ENCODE measurements at places on chromosomes 6 and 20.
A peak's percentile ranks its signal among the peaks of the same experiment; 100 is the strongest.

- DNase-seq, result no peak
Observed at GRCh38 chr20:20489648-20490341, 121.9 kb downstream of the INSM1 start.

DNA sequence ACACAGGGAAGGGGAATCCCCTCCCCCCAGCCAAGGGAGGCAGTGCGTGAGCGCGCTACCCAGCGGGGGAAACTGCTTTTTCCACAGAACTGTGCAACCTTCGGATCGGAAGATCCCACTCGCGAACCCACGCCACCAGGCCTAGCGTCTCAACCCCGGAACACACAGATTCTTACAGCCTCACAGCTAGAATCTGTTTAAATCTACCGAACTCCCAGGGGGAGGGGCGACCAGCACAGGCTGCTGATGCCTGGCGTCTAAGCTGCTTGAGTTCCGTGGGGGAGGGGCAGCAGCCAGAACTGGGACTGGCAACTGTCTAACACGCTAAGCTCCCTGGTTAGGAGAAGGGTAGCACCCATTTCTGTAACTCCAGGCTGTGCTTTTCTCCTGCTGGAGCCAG lies 217.3 kb upstream of the TENT5A start:
- no peak for DNase-seq

- DNase-seq, result no peak
Observed at GRCh38 chr20:50198180-50198666, 7.6 kb downstream of the CEBPB start.

DNA sequence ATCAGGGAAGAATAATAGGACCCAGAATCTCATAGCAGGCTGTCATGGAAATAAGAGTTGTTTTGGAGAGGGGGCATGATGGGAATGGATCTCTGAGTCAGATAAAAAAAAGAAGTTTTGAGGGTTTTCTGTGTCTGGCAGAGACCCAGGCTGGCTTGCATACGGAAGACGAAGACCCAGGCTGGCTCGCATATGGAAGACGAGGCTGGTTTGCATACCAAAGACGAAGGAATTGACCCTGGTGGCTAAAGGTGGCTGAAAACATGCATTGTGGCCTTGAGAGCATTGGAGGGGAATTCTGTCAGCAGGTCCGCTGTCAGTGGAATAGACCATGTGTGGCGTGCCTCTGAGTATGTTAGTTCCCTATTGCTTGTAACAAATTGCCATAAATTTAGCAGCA lies 335.1 kb downstream of the BTBD3 start:
- peak; percentile 41 for DNase-seq

GRCh38 chr6:17865798-17866725 lies 121.4 kb downstream of the KIF13A start:
- DNase-seq, result peak; percentile 96

- DNase-seq, result no peak
Observed at GRCh38 chr6:93974332-93974731, 555.0 kb upstream of the EPHA7 start.

GRCh38 chr6:168403370-168404005 lies 37.5 kb upstream of the SMOC2 start:
- DNase-seq, result no peak

- DNase-seq, result no peak
Observed at GRCh38 chr20:22371843-22372242, 212.5 kb downstream of the FOXA2 start.

- DNase-seq, result no peak
Observed at GRCh38 chr6:140775061-140775460, 1357.7 kb upstream of the GJE1 start.

GRCh38 chr20:17849901-17850683 lies 118.5 kb downstream of the SNX5 start:
- peak; percentile 99 for DNase-seq

GRCh38 chr6:3324262-3324942 lies 65.7 kb downstream of the PSMG4 start:
- DNase-seq, result peak; percentile 95

GRCh38 chr6:47188588-47189021 lies 121.1 kb downstream of the TNFRSF21 start:
- DNase-seq, result peak; percentile 72

GRCh38 chr6:90098001-90098531 lies 198.6 kb downstream of the BACH2 start:
- peak; percentile 93 for DNase-seq

DNA sequence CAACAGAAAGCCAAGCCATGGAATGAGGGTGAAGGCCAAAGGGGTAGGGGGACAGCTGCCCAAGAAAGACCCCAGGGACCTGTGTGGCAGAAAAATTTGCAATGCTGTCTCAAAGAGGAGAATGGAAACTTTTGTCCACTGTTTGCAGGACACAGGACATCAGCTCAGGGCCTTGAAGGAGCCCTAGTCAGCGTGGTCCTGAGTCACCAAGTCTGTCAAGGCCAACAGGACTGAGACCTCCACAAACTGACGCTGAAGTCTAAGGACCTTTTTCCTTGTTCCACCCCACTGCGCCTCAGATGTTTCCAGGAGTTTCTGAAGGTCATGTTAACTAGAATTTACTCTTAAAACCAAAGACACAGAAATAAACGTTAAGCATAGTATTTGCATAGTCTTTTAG lies 31.8 kb upstream of the AVP start:
- no peak for DNase-seq

DNA sequence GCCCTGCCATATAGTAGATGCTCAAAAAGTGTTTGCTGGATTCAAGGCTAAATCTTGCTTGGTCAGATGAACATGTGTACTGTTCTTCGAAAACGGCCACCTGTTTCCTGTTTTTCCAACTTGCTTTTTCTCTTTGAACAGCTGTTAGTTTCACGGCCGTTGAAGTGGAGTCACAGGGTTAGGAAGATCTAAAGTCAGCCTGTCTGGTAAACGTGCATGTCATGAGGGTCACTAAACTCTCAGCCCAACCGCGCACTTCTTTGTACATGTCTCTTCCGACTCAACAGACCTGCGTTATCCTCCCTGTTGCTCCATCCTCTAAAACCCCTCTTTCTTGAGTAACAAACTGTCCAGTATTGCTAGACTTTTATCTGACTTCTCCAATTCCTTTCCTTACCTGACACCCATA lies 93.2 kb upstream of the MAN1A1 start:
- DNase-seq, result no peak

DNA sequence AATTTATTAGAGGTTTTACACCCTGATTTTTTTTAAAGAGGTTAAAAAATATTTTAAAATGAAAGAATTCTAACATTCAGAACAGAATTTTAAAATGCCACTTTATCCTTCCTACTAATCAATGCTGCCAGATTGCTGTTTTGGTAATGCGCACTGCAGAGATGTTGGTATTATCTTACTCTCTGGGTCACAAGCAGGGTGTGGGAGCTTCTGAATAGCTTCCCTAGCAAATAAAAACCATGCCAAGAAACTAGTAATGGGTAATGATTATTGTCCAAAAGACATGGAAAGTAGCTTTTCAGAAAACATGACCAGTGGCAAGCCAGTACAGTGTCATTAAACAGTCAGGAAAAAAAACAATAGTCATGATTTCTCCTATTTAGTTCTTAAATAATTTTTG lies 205.4 kb downstream of the TPBG start:
- no peak for DNase-seq

DNA sequence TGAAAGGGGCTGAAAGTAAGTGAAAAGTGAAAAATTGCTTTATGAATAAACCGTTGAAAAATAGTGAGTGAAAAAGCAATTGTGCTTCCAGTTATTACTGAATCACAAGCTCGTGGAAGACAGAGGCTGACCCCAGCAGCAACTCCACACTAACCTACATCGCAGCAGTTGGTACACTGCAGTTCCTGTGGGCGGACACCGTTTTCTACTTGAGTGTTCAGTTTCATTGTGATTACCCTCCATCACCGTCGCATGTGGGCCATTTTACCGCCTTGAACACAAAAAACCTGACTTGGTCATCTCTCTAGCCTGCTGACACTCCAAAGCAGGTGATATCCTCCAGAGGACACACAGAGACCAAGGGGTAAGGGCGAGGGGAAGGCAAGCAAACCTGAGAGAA lies 28.4 kb downstream of the PRDM1 start:
- DNase-seq, result no peak

- no peak for DNase-seq
Observed at GRCh38 chr20:38723848-38724625, at the start of gene SLC32A1. Gene SLC32A1, plus strand, starts transcription at chr20:38724486. Its CDS starts 239 bp downstream, at chr20:38724725.

DNA sequence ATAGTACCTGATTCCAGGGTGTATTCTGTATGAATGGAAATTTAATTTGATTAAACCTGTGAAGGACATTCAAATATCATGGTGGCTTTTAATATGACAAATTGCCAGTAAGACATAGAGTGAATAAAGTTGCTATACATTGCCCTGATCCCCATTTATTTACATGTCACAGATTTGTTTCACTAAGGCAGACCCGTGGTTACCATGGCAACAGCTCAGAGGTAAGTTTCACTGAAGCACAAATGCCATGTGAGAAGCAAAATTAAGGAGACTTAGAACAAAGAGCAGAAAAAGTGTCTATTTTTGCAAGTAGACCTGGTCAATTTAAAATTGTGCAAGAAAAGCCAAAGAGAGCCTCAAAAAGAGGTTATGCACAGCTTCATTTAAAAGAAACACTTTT lies 63.7 kb downstream of the PXDC1 start:
- DNase-seq, result no peak

- peak; percentile 78 for DNase-seq
Observed at GRCh38 chr6:113184291-113184690, 672.9 kb upstream of the MARCKS start.

GRCh38 chr6:52953911-52954839 lies 40.9 kb downstream of the GSTA4 start:
- DNase-seq, result no peak

DNA sequence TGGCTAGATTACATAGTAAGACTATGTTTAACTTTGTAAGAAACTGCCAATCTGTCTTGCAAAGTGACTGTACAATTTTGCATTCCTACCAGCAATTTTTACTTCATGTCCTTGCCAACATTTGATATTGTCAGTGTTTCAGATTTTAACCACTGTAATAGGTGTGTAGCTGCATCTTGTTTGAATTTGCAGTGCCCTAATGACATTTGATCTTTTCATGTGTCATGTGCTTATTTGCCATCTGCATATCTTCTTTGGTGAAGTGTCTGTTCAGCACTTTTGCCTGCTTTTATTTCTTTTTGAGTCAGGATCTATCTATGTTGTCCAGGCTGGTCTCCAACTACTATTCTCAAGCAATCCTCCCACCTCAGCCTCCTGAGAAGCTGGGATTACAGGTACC lies 2.4 kb upstream of the PRPH2 start:
- DNase-seq, result no peak

DNA sequence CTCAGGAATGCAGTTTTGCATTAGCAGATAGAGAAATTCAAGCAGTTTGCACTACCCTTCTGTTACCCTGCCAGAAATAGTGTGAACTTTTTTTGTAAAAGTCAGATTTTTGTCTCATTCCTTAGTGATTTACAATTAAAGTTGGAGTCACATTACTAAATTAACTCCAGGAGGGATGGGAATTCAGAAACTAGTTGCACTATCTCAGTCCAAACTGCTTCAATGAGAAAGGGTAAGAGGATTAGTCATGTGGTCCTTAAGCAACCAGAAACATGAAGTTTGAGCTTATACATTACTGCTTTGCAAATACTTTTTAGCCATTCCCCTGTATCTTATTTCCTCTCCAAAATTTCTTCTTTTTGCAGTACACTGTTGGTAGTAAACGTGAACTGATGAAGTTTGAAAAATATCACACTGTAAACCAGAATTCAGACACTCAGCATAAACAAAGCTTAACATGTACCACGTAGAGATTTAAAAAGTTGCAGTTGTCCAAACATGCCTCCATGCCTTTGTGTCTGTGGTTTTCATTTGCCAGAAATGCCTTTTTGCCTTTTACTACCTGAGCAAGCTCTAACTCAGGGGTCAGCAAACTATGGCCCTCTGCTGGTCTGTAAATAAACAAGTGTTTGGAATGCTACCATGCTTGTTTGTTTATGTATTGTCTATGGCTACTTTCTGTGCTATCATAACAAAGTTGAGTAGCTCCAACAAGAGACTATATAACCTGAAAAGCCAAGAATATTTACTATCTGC lies 49.7 kb downstream of the TP53INP2 start:
- no peak for DNase-seq

- peak; percentile 21 for DNase-seq
Observed at GRCh38 chr20:32945710-32946221, 58.5 kb downstream of the SUN5 start.

GRCh38 chr6:38184585-38185080 lies 365.1 kb downstream of the ZFAND3 start:
- DNase-seq, result no peak

DNA sequence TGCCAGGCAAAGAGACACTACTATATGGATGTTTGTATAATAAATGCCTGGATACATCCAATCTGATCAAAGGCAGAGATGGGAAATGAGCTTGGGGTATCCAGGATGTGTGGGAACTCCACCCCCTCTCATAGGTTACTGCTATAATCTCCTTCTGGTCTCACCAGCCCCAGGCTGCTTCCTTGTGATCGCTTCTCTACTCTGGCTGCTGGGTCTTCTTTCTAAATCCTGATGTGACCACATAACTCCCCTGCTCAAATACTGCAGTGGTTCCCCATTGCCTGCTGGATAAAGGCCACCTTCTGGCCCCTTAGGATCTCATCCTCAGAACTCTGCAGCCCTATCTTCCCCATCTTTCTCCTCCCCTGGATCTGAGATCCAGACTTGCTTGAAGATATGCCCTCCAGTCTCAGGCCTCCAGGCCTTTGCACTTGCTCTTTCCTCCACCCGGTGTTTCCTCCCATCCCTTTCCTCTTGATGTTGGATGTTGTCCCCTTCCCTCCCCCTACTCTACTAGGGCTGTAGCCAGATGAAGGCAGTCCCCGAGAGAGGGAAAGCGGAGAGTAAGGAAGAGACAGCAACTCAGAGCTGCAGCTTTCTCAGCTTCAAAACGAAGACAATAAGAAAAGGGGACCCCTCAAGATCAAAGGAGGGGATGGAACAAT lies 828 bp upstream of the XKR7 start:
- no peak for DNase-seq

GRCh38 chr6:156109713-156110112 lies 654.1 kb upstream of the NOX3 start:
- DNase-seq, result no peak

GRCh38 chr6:170405311-170405975 lies 98.9 kb downstream of the FAM120B start:
- peak; percentile 95 for DNase-seq

DNA sequence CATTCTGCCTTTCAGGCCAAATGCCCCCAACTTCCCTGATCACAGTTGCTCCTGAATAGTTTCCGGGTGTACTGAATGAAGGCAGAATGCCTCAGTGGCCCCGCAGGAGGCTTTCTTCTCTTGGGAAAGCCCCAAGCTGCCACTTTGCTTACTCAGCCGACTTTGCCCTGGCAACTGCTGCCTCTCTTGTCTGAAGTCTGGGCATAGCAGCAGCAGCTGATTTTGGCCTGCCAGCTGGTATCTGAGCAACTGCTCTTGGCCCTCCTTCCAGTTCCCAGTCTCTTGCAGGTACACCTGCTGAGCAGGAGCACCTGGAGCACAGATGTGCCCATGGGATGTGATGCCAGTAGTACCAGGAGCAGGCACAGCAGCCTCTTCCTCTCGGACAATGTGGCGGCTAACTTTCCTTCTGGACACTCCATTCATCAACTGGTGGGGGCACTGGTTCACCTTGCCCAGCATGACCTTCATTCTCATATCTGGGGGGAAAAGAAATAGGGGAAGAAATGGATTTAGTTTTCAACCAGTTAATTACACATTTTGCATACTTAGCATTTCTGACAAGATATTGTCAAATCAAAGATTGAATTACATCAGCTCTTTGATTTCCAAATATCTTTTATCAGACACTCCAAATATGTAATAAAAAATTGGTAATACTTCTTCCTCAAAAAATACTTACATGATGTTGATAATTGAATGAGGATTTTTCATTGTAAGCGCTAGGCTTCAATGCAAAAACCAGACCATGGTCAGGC lies 468.2 kb downstream of the PKHD1 start:
- no peak for DNase-seq
